ENCODE measurements at places on chromosomes 7 and 10.

- no peak for DNase-seq
These were observed 29.7 kb downstream of the UNC5B start for GRCh38 chr10:71241830-71242621.

DNA sequence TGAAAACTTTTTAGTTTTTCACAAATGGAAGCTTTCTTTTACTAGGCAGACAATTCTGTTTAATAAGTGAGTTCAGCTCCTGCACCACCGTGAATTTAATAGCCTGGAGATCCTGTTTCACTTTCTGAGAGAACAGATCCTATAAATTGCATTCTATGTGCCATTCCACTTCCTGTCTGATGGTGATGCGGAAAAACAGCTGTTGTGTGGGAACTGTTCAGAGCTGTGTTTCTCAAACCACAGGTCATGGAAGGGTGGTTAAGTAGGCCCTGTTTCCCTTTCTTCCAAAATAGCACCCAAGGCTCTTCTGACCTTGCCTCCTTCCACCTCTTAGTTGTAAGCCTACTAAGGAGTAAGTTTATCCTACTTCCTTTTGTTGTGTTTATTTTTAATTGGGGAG is 97.2 kb upstream of the DKK1 start:
- DNase-seq, result no peak

GRCh38 chr7:132135746-132136385 is 440.4 kb downstream of the PLXNA4 start:
- no peak for DNase-seq

- DNase-seq, result peak; percentile 52
These were observed 206 bp downstream of the UPF2 start for GRCh38 chr10:12042409-12042796.

GRCh38 chr10:76433161-76434005 is 1002.0 kb downstream of the LRMDA start:
- DNase-seq, result no peak

- no peak for DNase-seq
These were observed 72.7 kb downstream of the JMJD1C start for GRCh38 chr10:63393050-63393449.

DNA sequence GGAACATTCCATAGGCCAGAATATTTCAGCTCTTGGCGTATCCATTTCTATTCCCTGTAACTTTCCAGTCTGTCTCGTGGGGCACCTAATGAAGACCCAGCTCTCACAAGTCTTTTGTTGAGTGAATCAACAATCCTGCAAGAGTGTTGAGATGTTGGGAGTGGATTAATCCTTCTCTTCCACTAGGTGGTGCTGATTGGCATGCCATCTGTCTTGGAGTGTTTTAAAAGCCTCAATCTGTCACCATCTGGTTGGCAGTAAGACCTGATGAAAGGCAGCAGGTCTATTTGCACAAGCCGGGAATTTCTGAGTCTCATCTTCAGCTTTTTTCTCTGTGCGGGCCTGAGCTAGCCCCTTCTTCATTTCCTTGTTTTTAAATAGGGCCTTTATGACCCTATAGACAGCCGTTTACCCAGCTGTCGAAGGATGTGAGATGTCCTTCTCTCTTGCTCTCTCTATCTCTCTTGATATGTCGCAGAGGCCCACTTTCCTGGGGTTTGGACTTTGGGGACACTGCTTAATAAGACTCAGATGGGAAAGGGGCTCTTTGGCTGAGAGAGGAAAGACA is 180.5 kb downstream of the ZNF365 start:
- DNase-seq, result no peak

DNA sequence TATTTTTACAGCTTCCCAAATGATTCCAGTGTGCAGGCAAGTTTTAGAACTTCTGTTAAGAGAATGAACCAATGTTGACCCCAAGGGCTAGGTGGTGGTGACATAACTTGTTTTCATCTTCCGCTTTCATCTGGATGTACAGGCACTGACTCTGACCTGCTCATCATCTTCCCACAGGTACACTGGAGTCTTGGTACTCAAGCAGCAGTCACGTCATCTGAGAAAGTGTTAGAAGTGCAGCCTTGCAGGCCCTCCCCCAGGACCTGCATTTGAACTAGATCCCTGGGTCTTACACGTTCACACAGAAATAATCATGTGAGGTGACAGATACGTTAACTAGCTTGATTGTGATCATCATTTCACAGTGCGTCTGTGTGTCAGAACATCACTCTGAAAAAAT is 212.2 kb downstream of the CELF2 start:
- DNase-seq, result no peak

DNA sequence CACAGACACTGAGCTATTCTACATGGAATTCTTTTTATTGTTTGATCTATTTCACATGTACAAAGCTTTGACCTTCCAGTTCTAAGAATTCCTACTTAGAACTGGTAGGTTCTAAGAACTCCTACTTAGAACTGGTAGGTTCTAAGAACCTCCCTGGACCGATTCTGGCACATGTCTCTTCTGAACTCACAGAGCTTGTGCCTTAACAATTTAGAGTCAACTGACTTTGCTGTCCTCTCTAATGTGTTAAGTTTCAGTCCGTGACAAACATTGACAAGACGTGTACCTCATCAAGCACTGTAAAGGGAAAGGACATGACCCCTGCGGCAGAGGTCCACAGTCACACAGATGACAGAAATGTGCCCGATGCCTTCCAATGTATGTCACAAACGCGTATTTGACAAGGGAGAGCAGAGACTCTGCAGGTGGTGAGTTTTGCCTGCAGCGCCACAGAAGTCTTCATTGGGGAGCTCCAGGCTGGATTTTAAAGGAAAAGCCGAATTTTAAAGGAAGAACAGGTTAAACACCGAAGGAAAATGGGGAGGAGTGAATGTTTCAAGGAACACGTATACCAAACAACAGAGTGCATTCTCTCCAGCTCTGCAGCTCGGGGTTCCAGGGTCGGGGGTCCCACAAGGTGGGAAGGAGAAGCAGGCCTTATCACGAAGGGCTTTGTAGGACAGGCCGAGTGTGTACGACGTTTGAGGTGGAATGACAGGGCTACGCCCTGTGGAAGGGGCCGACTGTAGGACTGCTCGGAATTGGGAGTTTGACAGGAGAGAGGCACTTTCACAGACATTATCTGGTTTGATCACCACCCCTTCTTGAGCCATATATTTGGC is 161.1 kb upstream of the KLF14 start:
- no peak for DNase-seq

GRCh38 chr7:139118805-139119485 is 9.4 kb upstream of the ZC3HAV1 start:
- peak; percentile 35 for DNase-seq

GRCh38 chr7:20191391-20191869 is 25.8 kb downstream of the MACC1 start:
- DNase-seq, result no peak

DNA sequence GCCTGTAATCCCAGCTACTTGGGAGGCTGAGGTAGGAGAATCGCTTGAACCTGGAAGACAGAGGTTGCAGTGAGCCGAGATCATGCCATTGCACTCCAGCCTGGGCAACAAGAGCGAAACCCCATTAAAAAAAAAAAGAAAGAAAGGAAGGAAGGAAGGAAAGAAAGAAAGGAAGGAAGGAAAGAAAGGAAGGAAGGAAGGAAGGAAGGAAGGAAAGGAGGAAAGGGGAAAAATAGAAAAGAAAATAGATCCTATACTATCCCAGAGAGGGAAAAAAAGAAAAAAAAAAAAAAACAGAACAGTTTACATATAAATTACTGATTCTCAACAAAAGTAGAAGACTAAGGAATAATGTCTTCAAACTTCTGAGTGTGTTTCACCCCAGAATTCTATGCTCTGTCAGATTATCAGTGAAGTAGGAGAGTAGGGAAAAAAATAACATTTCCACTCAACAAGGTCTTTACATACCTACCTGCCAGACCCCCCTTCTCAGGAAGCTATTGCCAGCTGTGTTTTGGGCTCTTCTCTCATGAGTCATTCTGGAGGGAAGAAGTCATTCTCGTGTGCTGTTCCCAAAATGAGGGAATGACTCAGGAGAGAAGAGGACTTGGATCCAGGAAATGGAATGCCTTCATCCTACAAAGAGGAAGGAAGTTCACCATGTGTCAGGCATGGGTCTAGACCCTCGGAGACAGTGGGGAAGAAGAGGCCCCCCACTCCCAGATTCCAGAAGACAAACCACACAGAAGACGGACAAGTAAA is 20.9 kb downstream of the RGS10 start:
- no peak for DNase-seq

GRCh38 chr7:94943134-94943533 is 35.7 kb downstream of the PPP1R9A start:
- DNase-seq, result no peak

GRCh38 chr10:24097751-24098207 is 111.2 kb upstream of the KIAA1217 start:
- no peak for DNase-seq

- no peak for DNase-seq
These were observed 126.3 kb downstream of the MAD1L1 start for GRCh38 chr7:2106440-2106839.

DNA sequence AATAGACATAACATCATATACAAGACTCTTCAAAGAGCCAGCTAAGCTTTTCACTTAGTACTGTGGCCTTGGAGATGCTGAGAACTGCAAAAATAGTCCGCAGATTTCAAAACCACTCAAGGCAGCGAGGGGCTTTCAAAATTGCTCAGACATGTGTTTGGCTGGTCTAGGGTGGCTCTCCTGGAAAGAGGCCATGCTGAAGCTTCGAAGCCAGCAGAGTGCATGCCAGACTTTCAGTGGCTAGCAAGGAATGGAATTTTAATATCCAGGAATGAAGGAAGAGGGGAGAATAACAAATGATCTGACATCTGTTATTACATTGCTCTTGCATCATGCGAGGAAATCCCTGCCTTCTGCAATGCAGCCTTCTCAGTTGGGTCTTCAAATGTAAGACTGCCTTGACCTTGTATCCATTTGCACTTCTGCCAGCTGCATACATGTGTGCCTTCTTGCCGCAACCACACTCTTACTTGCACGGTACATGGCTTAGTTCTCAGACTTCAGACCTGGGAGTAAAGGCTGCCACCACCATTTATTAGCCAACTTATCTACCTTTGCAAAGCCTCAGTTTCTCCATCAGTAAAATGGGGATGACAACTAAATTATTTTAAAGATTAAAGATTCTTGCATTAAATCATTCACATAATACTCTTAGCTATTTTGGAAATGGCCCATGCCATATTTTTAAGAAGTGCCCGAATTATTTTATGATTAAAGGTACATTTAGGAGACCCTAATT is 55.9 kb downstream of the ITIH5 start:
- no peak for DNase-seq

DNA sequence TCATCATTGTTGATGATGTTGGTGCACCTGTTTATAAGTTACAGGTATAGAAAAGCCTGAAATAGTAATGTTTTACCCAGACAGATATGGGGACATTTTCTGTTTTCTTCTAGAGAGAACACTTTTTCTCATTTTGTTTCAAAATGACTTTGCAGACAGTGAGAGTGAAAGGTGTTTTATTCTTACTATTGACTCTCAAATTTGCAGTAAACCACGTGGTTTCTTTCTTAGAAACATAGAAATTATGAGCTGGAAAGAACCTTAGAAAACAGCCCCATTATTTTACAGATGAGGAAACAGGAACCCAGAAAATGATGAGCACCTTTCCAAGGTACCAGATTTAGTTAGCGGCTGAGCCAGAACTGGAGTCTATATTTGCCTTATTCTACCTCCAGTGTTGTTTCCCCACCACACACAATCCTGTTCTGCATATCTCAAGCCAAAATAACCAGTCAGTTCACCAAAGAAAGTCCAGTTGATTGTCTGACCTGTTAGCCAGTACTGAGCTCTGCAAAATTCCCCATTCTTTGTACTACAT is 138.9 kb upstream of the AHR start:
- no peak for DNase-seq

DNA sequence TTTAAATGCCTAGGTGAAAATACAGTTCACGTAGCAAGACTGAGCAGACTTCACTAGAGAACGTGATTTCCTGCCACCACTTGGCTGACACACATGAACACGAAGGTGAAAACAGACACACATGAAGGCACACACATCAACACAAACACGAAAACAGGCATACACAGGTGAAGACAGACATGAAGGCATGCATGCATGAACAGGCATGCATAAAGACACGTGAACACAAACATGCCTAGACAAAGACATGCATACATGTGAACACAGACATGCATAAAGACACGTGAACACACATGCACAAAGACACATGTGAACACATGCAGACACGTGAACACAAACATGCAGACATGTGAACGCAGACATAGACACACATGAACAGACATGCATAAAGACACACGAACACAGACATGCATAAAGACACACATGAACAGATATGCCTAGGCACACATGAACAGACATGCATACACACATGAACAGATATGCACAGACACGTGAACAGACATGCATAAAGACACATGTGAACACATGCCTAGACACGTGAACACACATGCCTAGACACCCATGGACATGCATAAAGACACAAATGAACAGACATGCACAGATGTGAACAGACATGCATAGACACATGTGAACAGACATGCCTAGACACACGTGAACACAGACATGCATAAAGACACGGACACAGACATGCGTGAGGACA is 243.1 kb downstream of the ZMYND11 start:
- no peak for DNase-seq
